SJSA1 (cell line): ENCODE measurements at places on chromosomes 6 and 20. TPM values are rescaled to one million over a fixed set of nuclear protein-coding genes. Genes with fewer than 3 reads are reported as not detected.

Gene RNF182
- total RNA-seq, result 3.1 and 7.2 TPM in 2 replicates

Gene VSTM2L
- 4.8 and 14.1 TPM in 2 replicates for total RNA-seq

Gene HRH3
- not detected in 2 replicates for total RNA-seq

Gene LINC00237
- not detected in 2 replicates for total RNA-seq

Gene MYB
- total RNA-seq, result 0.16 TPM in 1 of 2 replicates, not detected in the other

Gene ATP6V1G2
- total RNA-seq, result 0.13 TPM in 1 of 2 replicates, not detected in the other

Gene TRIM40
- total RNA-seq, result not detected in 2 replicates

DNA sequence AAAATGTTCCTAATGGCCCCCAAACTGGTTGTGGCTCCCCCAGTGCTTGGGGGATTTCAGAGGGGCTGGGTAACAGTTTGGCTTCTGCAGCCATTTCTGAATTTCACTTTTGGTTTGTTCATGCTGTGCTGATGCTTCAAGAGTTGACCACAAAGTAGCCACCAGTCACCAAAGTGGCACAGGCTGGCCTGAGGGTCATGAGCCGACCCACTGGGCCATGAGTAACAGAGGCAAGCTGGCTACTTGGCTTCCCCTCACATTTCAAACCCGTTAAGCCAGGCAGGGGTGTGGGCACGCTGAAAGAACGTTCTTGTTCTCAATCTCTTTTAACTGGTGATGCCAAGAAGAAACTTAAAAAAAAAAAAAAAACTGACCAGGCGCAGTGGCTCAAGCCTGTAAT is 15.1 kb upstream of the NXT1 start:
- no peaks in the 10 kb centered on the region for H3K36me3 ChIP-seq
- DNase-seq, result no peak
- no peak overlapping the region for H3K27ac ChIP-seq
- no peak overlapping the region for H3K4me3 ChIP-seq

DNA sequence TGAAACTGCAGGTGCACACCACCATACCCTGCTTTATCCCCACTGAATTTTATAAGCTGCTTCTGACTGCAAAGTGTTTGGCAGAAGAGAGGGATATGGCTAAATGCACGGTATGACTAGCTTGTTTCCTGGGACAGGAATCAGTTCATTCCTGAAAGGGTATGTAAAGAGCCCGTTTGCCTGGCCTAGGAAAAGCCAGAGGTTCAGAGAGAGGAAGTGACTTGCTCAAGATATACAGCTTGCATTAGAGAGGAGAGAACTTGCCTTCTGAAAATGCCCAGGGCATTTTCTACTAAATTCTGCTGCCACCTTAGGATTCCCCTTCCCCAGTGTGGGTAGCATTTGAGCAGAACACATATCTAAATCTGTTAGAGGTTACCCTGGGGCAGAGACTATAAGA is 683 bp upstream of the GCNT2 start:
- DNase-seq, result no peak
- H3K36me3 ChIP-seq, result no peaks in the 10 kb centered on the region
- no peak overlapping the region for H3K4me3 ChIP-seq
- H3K4me1 ChIP-seq, result peaks cover 47% of the 10 kb centered on the region
- peak overlapping the region; percentile 61 for H3K27ac ChIP-seq

- H3K4me1 ChIP-seq, result no peaks in the 10 kb centered on the region
- no peak overlapping the region for H3K4me3 ChIP-seq
- H3K27ac ChIP-seq, result no peak overlapping the region
- DNase-seq, result no peak
Measured at GRCh38 chr20:3093861-3094361, 9.4 kb upstream of the AVP start.

GRCh38 chr20:46851746-46852145 is 42.9 kb upstream of the EYA2 start:
- peaks cover 7% of the 10 kb centered on the region; the same call in 1 of the 2 replicates for H3K27me3 ChIP-seq
- H3K36me3 ChIP-seq, result no peaks in the 10 kb centered on the region
- no peaks in the 10 kb centered on the region for H3K4me1 ChIP-seq
- no peak overlapping the region for H3K27ac ChIP-seq
- DNase-seq, result no peak

DNA sequence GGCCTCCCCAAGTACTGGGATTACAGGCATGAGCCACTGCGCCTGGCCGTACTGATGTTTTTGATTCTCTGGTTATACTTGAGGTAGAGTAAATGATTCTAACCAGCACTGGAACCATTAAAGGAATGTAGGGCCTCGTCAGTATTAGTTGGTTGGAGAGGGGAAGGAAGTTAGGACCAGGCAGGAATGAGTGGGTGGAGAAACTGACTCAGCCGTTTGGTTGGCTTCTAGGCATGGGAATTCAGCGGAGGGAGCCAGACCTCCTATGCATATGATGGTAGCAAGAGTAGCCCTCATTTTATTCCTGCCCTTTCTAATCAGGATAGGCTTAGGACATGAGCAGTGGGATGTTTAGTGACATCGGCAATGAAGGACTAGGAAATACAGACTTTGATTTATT is 19.0 kb upstream of the SERINC3 start:
- H3K4me1 ChIP-seq, result no peaks in the 10 kb centered on the region; the same call in 1 of the 2 replicates
- H3K4me3 ChIP-seq, result no peak overlapping the region
- no peak for DNase-seq
- no peaks in the 10 kb centered on the region for H3K36me3 ChIP-seq
- no peak overlapping the region for H3K27ac ChIP-seq
- H3K27me3 ChIP-seq, result no peaks in the 10 kb centered on the region

DNA sequence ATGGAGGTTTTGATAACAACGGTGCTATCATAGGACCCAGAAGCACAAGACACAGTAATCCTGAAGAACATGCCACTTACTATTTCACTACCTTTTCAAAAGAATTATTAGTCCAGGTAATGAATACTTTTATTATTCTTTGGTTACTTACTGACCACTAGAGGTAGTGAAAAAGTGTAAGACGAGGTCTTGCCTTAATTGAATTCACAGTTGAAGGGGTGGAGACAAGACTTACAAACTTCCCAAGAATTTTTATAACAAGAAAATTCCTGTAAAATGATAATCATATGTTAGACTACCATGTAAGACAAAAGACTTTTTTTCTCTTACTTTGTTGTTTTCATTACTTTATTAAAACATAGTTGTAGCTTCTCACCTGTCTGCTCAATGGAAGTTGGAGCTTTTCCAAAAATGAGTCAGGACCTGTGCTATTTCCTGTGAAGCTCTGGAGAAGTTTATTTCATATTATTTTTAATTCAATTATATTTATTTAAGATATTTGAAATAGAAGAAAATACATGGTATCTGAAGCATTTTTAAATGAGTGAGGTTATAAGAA is 52.4 kb downstream of the DOP1A start:
- H3K4me3 ChIP-seq, result no peak overlapping the region
- H3K36me3 ChIP-seq, result peaks cover 6% of the 10 kb centered on the region
- H3K27me3 ChIP-seq, result no peaks in the 10 kb centered on the region
- H3K4me1 ChIP-seq, result no peaks in the 10 kb centered on the region
- DNase-seq, result no peak

GRCh38 chr20:18272451-18272850 is 15.9 kb upstream of the ZNF133 start:
- no peaks in the 10 kb centered on the region for H3K36me3 ChIP-seq
- no peak overlapping the region for H3K4me3 ChIP-seq
- H3K4me1 ChIP-seq, result 0 out of 2 replicates have a peak, but pooled peaks cover 4% of the 10 kb centered on the region
- DNase-seq, result no peak

- no peak for DNase-seq
- peaks cover 4% of the 10 kb centered on the region; the same call in 1 of the 2 replicates for H3K27me3 ChIP-seq
- H3K36me3 ChIP-seq, result no peaks in the 10 kb centered on the region
- H3K27ac ChIP-seq, result no peak overlapping the region
Measured at GRCh38 chr6:90654166-90654565, 67.3 kb upstream of the MAP3K7 start.

- H3K27ac ChIP-seq, result no peak overlapping the region
- DNase-seq, result no peak
- no peaks in the 10 kb centered on the region for H3K36me3 ChIP-seq
- H3K4me3 ChIP-seq, result no peak overlapping the region
- peaks cover 22% of the 10 kb centered on the region for H3K27me3 ChIP-seq
- H3K4me1 ChIP-seq, result no peaks in the 10 kb centered on the region
Measured at GRCh38 chr20:53294804-53295203, 298.8 kb downstream of the ZNF217 start.

DNA sequence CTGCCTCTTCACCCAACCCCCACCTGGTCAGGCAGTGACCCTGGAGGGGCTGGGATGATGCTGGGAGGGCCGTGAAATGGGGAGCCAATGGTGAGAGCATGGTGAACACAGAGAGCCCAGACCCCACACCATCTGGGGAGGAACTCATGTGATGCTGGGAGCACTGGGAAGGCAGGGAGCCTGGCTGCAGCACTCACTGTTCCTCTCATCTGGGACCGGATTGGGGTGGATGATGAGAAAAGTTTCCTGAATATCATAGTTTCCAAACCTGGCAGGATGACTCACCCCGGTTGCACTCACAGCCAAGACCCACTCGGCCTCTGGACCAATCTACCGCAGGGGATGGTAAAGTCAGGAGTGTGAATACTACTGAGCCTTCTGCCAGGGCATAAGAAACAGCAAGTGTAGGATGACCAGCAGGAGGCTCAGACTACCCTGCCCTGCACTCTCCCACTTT is 21.8 kb downstream of the ULBP1 start:
- no peak for DNase-seq
- H3K4me3 ChIP-seq, result no peak overlapping the region
- no peaks in the 10 kb centered on the region for H3K36me3 ChIP-seq

GRCh38 chr6:50961611-50962010 is 142.9 kb downstream of the TFAP2B start:
- no peaks in the 10 kb centered on the region for H3K4me1 ChIP-seq
- H3K27me3 ChIP-seq, result no peaks in the 10 kb centered on the region
- H3K36me3 ChIP-seq, result no peaks in the 10 kb centered on the region
- H3K27ac ChIP-seq, result no peak overlapping the region
- no peak for DNase-seq

- no peak overlapping the region for H3K4me3 ChIP-seq
- no peaks in the 10 kb centered on the region for H3K27me3 ChIP-seq
- no peak for DNase-seq
Measured at GRCh38 chr6:27321901-27322300, 9.8 kb upstream of the POM121L2 start.

- no peak for DNase-seq
- H3K4me1 ChIP-seq, result no peaks in the 10 kb centered on the region
- no peak overlapping the region for H3K4me3 ChIP-seq
- no peaks in the 10 kb centered on the region for H3K36me3 ChIP-seq
- no peaks in the 10 kb centered on the region for H3K27me3 ChIP-seq
Measured at GRCh38 chr6:157787080-157787479, 36.0 kb upstream of the SNX9 start.

- no peak overlapping the region for H3K4me3 ChIP-seq
- H3K27me3 ChIP-seq, result no peaks in the 10 kb centered on the region
- H3K27ac ChIP-seq, result no peak overlapping the region
- no peaks in the 10 kb centered on the region for H3K4me1 ChIP-seq
Measured at GRCh38 chr6:22392711-22393110, 95.9 kb upstream of the PRL start.

GRCh38 chr20:39133201-39133600 is 171.1 kb downstream of the DHX35 start:
- H3K4me1 ChIP-seq, result no peaks in the 10 kb centered on the region
- H3K4me3 ChIP-seq, result no peak overlapping the region
- H3K27me3 ChIP-seq, result no peaks in the 10 kb centered on the region; the same call in 1 of the 2 replicates

- H3K27me3 ChIP-seq, result no peaks in the 10 kb centered on the region
- H3K27ac ChIP-seq, result no peak overlapping the region
- no peak for DNase-seq
- H3K4me3 ChIP-seq, result no peak overlapping the region
- H3K36me3 ChIP-seq, result no peaks in the 10 kb centered on the region
- no peaks in the 10 kb centered on the region for H3K4me1 ChIP-seq
Measured at GRCh38 chr6:14266266-14266665, 148.7 kb downstream of the CD83 start.

GRCh38 chr20:2246069-2246491 is 49.7 kb upstream of the TGM3 start:
- H3K36me3 ChIP-seq, result no peaks in the 10 kb centered on the region
- no peak overlapping the region for H3K4me3 ChIP-seq
- no peak overlapping the region for H3K27ac ChIP-seq
- H3K4me1 ChIP-seq, result no peaks in the 10 kb centered on the region
- no peaks in the 10 kb centered on the region for H3K27me3 ChIP-seq

DNA sequence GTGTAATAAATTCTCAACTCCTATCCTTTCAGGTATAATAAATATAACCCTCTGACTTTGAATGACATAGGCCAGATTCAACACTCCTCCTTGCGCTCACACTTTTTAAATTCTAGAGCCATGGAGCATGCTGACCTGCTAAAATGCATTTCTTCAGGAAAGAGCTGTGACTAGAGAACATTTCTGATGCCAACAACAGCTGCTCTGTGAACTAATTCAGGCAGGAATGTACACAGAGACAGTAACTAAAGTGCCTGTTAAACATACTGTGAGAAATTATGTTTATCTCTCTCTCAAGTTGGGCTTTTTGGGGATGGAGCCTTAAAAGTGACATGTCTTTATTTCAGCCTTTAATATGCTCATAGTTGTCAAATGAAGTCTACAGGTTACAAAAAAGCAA is 8.3 kb downstream of the NHSL1 start:
- peaks cover under 1% of the 10 kb centered on the region; the same call in 1 of the 2 replicates for H3K4me1 ChIP-seq
- H3K36me3 ChIP-seq, result peaks cover 19% of the 10 kb centered on the region

DNA sequence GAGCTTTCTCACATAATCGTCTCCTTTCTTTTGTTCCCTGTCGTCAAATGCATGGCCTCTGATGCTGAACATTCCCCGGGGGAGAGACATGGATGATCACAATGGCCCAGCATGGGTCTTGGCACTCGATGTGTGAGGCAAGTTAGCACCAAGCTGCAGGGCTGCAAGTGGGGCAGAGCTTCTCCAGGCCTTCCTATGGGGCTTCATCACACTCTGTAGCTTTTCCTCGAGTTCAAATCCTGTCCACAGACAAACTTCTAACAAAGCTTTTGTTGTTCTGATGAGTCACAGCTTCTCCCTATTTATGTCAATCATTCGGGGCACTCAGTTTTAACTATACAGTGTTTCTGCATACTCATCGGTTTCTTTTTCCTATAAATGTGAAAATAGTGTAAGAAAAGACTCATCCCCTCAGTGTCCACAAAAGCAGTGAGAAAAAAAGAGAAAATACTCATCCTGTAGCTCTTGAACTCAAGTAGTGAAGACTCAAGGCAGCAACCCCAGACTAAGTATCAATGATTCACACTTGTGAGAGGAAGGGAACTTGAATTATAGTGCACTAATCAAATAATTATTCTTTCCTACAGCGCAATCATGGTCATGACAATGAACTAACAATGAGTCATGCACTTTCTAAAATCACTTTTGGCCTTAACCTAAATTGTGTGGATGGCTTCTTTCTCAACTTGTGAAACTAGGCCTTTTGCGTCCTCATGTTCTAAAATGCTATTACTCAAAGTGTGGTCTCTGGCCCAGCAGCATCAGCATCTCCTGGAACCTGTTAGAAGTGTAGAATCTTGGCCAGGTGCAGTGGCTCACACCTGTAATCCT is 68.4 kb upstream of the NOX3 start:
- H3K4me3 ChIP-seq, result no peak overlapping the region
- no peak overlapping the region for H3K27ac ChIP-seq
- H3K36me3 ChIP-seq, result no peaks in the 10 kb centered on the region
- peaks cover 16% of the 10 kb centered on the region for H3K4me1 ChIP-seq
- peak; percentile 36 for DNase-seq

DNA sequence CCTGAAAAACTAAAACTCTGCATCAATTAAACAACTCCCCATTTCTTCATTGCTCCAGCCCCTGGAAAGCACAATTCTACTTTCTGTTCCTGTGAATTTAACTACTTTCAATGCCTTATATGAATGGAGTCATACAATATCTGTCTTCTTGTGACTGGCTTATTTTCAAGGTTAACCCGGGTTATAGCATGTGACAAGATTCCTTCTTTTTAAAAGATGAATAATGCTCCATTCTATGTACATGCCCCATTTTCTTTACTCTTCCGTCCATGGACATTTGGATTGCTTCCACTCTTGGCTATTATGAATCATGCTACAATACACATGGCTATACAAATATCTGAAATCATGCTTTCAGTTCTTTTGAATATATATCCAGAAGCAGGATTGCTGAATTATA is 334.9 kb upstream of the ID4 start:
- H3K4me1 ChIP-seq, result no peaks in the 10 kb centered on the region
- no peak for DNase-seq
- H3K36me3 ChIP-seq, result no peaks in the 10 kb centered on the region
- no peak overlapping the region for H3K4me3 ChIP-seq
- H3K27ac ChIP-seq, result no peak overlapping the region
- no peaks in the 10 kb centered on the region for H3K27me3 ChIP-seq
